ENCODE measurements at places on chromosomes 2 and 18. TPM values are rescaled to one million over a fixed set of nuclear protein-coding genes. Genes with fewer than 3 reads are reported as not detected.

DNA sequence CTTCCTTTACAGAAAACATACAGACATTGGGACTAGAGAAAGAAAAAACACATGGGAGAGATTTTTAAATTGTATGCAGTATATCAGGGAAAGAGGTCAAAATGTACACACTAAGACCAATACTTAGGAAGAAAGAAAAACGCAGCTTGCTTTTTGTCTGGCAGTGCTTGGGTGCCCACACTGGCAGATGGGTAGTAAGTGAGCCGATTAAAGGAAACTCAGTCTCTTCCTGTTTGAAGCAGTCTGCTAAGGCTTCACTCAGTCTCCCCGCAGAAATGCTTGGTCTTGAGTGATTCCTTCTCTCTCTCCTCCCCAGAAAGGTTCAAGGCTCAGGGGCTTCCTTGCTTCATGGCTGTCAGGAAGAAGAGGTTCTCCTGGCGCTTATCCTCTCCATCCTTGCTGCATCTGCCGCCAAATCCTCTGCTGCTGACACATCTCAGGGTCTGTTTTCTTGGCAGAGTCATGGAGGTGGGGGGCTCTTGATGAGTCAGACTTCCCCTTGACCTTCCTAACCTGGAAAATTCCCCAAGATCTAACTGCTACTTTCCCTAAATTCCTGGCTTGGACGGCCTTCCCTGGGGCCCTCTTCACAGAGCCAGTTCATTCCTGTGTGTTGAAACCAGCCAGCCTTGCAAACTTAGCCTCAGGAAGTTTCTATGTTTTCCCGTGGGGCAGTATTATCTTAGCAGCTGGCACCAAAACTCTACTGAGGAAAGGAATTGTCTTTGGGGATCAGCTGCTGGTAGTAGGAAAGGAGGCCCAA lies 10.5 kb upstream of the TMSB10 start:
- DNase-seq: no peak

GRCh38 chr2:127231130-127231865 lies 11.2 kb upstream of the CYP27C1 start:
- no peak for DNase-seq

GRCh38 chr18:52426041-52426440 lies 86.0 kb downstream of the DCC start:
- DNase-seq: no peak

GRCh38 chr2:195538937-195539336 lies 118.1 kb upstream of the SLC39A10 start:
- no peak for DNase-seq

GRB14 gene
- 29.9 TPM for total RNA-seq

SALL3 gene
- 3.0 TPM for total RNA-seq

All from prostate gland (tissue), 2 donors.